ENCODE measurements at places on chromosomes 6 and 20.

DNA sequence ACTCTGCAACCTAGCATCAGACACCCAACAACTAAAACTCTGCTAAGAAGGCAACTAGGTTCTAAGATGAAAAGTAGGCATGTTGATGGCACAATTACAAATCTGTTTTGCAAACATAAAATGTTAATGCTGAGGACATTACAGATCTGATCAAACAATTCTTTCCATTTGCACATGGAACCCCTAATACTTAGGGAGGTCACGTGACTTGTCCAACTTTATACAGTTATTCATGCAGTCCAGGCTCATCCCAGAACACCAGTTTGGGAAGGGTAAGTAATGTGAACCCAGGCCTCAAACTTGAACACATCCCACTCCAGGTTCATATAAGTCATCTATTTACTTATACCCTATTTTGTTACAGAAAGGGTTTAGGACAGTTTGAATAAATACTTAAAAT, 247.2 kb downstream of the HACE1 start:
- DNase-seq, result no peak

GRCh38 chr20:50272724-50273446, 82.3 kb downstream of the CEBPB start:
- no peak for DNase-seq

DNA sequence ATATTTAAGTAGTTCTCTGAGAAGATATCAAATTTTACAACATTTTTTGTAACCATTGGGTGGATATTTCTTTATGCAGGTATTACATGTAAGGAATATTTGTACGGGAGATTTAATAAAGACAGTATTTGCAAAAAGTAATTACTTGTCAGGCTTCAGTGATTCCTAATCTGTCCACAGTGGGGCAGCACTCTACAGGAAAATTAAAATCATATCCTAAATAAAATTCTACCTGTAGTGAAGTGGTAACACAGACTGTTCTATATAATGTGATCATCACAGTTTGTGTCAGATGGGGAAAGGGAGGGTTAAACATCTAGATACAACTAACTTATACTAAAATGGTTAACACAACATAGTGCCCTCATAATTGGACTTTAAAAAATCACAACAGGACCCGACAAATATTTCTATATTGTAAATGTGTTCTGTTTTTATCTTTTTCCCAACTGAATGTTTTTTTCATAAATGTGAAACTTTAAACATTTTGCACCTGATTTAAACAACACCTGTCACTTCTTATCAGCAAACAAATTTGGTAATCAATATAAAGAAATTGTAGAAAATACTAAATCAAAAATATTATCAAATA, 145.6 kb upstream of the MANEA start:
- DNase-seq, result peak; percentile 29

DNA sequence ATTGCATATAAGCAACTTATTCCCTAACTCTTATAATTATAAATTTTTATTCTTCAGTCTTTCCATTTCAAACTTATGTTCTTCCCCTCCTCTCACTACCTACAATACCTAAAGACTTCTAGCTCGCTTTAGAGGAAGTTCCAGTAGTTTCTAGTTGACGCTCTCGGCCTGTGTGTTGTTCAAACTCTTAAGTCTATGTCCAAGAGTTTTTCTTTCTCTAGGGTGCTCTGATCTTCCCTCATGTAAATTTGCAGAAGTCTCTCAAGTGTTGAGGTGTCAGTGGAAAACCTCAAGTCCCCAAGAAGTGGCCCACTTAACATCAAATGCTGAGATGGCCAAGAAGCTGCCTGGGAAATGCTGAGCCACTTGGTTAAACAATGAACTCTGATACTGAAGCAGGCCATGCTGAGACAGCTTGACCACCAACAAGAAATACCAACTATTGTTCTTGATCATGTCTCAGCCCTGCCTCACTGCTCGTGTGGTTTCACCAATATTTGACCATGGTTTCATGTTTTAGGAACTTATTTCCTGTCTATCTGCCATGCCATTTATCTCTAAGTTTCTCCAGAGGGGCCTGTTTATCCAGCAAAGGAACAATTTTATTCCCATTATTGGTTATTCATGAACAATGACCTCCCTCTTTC, 100.9 kb upstream of the TCF21 start:
- no peak for DNase-seq

DNA sequence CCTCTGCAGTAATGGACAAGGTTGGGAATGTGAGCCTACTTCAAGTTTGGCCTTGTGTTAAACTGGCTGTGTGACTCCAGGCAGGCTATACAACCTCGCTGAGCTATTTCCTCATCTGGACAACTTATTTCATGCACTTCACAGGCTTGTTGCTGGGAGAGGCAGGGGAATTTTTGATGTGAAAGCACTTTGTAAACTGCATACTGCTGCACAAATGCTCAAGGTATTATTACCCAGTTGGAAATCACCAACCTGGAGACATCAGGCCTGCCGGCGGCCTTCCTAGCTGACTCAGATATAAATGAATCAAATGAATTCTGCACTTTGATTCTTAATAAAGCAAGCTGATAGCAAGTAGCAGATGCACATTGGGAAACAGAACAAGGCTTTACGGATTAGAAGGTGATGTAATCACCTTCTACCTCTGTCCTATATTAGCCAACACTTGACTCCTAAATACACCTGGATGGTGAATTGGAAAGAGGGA, 10.1 kb downstream of the JARID2 start:
- DNase-seq, result no peak

DNA sequence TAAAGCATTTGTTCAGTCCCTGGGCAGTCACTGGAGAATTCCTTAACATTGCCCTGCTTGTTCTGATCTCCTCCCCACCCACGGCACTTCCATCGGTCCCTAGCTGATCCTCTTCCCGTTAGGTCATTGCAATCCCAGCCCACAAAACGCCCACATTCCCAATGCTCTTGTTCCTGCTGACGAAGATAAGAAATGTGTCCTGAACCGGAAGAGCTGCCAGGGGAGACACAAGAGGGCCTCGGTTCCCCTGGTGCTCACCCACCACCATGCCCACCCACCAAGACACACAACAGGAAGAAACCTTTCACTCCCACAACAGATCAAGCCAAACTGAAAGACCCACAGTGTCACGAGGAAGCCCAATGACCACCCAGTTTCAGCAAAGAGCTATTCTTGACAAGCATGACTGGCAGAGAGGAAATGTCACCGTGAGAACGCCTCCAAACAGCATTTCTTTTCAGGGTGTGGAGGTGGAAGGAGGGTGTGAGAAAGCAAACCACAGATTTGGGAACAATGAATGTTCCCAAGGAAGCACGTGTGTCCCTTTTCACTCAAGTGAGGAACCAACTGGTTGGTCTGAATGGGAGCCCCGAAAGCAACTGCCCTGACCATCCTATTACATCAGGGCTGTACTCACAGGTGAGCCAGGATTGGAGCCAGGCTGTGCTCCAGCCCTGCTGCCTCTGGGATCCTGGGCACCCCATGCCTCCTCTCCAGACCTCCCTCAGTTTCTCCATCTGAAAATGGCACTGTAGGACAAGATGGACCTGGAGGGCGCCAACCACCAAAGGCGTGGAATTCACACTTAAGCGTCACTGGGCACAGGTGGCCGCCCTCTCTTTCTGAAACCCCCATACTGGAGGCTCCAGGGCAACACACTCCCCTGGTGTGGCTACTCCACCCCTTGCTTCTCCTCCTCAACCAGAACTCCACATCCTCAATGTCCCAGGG, 97.5 kb downstream of the ZMYND8 start:
- DNase-seq, result no peak

DNA sequence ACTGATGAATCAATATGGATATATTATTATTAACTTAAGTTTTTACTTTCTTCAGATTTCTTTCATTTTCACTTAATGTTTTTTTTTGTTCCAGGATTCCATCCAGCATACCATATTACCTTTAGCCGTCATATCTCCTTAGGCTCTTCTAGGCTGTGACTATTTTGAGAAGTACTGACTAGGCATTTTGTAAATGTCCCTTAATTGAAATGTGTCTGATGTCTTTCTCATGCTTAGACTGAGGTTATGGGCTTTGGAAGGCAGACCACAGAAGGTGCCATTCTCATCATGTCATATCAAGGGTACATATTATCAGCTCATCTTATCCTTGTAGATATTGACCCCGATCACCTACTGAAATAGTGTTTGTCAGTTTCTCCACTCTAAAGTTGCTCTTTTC, 101.3 kb downstream of the FOXO3 start:
- DNase-seq, result no peak

DNA sequence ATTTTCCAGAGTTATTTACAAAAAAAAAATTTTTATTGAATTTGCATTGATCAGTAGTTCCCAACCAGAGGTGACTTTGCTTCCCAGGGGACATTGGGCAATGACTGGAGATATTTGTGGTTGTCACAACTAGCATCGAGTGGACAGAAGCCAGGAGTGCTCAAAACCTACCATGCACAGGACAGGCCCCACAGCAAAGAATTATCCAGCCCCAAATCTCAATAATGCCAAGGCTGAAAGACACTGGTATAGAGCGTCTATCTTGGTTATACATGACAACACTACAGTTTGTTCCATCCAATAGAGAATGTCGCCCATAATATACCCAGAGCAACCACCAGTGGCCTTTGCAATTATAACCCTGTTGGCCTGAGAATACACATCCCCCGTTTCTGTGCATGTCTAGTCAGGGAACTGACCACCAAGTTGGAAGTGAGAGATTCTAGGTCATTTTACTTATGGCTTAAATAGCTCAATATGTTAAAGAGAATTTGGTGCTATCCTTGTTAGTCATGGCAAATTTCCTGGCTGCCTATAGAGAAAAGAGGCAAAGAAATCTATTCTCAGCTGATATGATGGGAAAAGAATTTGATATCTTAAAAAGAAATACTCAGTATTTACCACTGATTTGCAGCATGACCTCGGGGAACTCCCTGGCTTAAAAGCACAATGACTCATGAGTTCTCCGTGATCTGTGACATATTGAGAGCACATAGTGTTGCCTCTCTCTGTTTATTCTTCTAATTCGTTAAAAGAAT, 76.0 kb upstream of the ADTRP start:
- DNase-seq, result no peak

DNA sequence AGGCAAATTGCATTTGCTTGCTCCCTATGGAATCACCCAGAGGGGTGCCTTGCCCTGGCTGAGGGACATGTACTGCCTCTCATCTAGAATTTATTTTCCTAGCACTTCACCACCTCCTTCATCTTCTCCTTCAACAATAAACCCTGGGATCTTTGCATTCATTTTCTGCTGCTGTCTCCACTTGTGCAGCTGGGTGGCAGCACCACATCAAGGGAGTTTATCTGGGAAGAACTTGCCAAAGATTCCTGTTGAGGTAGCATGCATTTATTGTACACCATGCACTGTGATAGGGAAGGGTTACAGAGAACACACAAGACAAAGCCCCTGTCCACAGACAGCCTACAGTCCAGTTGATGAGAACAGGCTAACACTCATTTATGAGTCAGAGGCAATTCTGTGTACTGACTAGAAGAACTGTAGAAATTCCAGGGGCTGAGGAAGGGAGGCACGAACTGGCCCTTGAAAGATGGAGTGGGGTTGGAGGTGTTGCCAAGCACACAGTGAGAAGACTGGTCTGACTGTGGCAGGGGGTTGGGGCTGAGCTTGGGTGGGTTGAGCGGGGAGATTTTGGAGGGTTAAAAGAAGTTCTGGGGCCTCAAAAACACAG, 17.5 kb downstream of the C20orf173 start:
- DNase-seq, result no peak

GRCh38 chr6:21005816-21006570, 471.7 kb downstream of the CDKAL1 start:
- no peak for DNase-seq

DNA sequence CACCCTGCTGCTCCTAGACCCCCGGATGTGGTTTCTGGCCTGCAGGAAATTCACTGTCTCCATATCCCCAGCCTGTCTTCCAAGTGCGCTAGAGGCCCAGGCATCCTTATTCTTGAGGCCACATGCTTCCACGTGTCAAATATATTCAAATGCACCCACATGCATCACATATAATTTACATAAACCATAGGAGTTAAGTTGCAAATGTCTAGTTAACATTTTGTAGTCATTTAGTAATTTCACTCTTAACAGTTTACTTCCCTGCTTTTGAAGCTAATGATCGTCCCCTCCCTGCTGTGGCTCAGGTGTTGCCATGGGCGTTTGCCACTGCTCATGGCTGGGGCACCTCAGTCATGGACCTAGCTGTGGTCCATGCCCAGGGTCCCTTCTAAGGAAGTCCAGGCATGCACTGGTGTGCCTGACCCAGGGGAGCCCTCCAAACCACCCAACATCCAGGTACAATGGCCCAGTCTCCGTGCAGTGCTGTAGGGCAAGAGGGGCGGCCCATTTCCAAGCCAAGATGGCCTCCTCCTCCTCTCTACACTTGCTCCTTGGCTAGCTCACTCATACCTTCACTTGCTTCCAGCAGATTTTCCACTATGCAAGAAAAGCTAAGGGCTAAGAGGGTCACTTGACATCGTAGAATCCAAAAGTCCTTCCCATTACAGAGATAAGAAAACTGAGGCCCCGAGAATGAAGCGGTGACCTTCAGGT, 42.4 kb downstream of the FGD2 start:
- peak; percentile 69 for DNase-seq

DNA sequence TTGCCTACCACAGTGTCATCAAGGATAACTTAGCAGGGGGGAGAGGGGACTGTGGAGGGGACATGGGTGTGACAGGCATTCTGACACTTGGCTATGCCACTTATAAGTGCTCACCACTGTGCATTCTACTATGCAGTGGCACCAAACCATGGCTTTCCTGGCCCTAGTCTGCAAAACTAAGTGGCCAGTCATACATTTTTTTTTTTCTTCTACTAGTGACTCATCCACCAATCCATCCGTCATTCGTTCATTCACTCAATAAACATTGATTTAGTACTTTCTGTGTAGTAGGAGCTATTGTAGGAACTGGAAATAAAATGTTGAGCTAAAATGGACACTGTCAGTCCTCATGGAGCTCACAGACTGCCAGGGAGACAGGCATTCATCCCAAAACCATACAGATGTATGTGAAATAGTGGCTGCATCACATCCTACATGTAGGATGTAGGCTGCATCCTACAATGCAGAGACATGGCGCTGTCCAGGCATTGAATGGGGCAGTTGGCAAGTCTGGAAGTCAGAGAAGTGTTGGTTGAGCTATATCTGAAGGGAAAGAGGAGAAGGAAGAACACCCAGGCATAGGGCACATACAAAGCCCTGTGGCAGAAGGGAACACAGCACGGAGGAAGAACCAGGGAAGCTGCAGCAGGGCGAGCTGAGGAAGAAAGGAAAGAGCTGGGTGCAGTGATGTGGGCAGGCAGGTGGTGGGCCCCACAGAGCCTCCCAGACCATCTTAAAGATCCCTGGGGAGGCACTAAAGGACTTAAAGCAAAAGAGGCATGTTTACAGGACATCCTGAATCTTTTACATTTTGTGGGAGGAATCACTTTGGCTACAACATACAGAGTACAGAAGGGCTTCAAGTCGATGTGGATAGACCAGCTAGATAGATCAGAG, 224.4 kb downstream of the UST start:
- no peak for DNase-seq

GRCh38 chr6:157994125-157994795, 12.6 kb downstream of the SYNJ2 start:
- no peak for DNase-seq

All from activated CD4-positive, alpha-beta T cell treated with anti-CD3 and anti-CD28 coated beads, Interleukin-2, amount 50 U/mL, for 16 hours (primary cell).